ENCODE measurements at places on chromosomes 11 and 22. TPM values are rescaled to one million over a fixed set of nuclear protein-coding genes. Genes with fewer than 3 reads are reported as not detected.

The KLHL35 gene
- total RNA-seq = 1.7 TPM

GRCh38 chr22:27804470-27805297 is 3.1 kb upstream of the MN1 start:
- DNase-seq = no peak

The SYCE3 gene
- total RNA-seq = not detected

- DNase-seq = no peak
Observed at GRCh38 chr11:11738370-11738769, 103.4 kb upstream of the USP47 start.

DNA sequence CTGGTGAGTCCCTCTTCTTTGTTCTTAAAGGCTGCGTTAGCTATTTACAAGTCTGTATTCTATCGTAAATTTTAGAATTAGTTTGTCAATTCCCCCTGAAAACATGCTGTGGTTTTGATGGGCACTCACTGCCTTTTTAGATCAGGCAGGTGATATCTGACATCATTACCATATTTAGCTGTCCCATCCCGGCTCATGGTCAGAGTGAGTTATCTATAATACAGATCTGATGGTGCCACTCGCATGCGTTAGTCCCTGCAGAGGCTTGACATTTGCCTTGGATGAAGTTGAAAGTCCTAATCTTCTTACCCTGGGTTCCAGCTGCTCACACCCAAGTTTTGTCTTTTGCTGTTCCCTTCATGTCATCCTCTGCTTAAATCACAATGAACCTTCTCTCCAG is 150.5 kb upstream of the NARS2 start:
- DNase-seq = no peak

The UPK2 gene
- total RNA-seq = 0.42 TPM

The PLET1 gene
- not detected for total RNA-seq

DNA sequence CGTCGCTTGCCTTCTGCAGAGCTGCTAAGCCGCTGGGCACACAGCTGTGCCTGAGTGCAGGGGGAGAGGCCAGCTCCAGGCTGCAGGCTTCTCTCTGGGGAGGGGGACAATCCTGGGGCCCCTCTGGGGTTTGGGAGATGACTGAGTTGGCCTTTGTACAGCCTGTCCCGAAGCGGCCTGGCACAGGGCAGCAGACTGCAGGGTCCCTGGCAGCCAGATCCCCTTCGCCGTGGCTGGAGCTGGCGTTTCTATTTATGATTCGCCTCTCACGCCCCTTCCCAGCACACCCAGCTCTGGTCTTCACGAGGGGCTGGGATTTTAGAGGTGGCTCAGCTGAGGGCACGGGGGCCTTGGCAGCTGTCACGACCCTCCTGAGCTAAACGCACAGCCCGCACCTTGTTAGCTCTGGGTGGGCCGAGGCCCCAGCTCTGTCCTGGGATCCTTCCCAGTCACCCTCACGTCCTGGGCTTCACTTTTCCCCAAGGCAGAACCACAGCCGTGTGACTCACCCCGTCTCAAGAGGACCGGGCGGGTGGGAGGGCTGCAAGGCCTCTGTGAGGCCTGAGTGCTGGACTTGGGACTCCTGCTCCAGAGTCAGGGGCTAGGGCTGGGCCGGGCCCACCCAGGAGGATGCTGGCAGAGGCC is 18.4 kb downstream of the OSBPL5 start:
- no peak for DNase-seq

- no peak for DNase-seq
Observed at GRCh38 chr11:60952742-60953170, 780 bp upstream of the SLC15A3 start.

DNA sequence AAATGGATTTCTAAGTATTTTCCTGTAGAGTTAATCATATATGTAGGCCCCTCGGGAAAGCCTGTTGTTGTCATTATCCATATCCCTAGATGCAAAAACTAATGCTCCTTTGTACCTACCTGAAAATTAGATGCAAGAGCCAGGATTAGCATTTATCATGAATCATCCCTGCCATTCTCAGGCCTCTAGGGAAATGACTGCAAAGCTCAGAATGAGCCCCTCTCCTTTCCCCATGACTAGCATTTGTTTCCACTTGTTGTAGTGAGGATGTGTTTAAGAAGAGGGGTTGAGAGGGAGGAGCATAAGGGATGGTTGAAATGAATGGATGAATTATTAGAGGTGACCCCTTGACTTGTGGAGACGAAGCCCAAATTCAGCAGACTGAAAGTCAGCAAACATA is 537.9 kb downstream of the NTM start:
- no peak for DNase-seq

GRCh38 chr22:26382782-26383181 is 46.3 kb upstream of the ASPHD2 start:
- DNase-seq = no peak

The RCN1 gene
- total RNA-seq = 99.8 TPM

The ANO5 gene
- total RNA-seq = 1.1 TPM

The MAP4K2 gene
- 44.2 TPM for total RNA-seq

DNA sequence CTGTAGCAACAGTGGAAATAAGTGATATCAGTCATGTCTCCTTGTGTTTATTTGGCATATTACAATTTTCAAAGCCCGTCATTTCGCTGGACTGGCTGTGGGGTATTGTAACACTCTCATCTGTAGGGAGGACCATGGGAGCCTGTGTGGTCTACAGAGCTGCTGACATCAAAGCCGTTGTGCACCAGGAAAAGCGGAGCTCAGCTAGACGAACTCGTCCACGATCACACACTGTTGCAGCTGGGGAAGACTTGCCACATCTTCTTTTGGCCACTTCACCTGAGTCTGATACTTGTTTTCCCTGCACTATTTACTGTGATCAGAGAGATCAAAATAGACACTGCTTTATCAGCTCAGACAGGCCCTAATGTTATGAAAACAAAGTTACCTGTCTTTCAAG is 741.3 kb downstream of the OPCML start:
- DNase-seq = no peak

The NPTXR gene
- 12.8 TPM for total RNA-seq

GRCh38 chr11:78400116-78400515 is 17.5 kb downstream of the GAB2 start:
- no peak for DNase-seq

DNA sequence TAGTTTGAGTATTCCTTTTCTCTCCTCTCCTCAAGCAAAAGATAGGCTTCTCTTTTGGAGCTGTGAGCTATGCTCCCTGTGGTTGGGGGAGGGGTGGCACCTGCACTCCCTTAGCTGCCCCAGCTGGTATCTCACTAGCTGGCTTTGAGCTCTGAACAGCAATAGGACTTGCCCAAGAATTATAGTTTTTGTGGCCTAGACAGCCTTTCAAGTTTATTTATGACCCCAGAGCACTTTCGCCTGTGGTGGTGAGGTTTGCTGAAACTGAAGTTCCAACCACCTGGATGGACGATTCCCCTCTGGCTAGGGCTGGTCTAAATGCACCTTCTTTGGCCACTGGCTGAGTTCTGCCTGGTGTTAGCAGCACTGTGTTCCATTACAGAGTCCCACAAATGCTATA is 37.1 kb upstream of the SLC37A2 start:
- no peak for DNase-seq

DNA sequence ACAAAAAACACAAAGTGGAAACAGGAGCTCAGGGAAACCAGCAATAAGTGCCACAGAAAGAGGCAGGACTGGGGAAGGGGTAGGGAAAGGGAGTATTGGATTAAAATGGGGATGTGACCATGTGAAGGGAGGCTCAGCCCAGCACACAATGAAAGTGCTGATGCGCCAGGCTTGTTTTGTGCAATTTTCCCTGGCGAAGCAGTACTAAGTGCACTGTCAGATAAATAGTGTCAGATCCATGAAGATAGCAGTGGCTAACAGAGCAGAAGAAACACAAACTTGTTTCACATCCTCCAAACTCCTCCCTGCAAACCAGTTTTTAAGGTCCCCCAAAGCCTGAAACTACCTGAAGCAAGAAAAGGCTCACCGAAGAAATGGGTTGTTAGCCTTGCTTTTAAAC is 50.7 kb upstream of the RAPSN start:
- DNase-seq = no peak

The DBX1 gene
- not detected for total RNA-seq

The PAMR1 gene
- not detected for total RNA-seq

The PTPRJ gene
- 19.1 TPM for total RNA-seq

The EHF gene
- total RNA-seq = 51.5 TPM

- peak; percentile 0 for DNase-seq
Observed at GRCh38 chr22:33302049-33302545, 243.9 kb upstream of the SYN3 start.

- no peak for DNase-seq
Observed at GRCh38 chr11:127055236-127055635, 54.7 kb upstream of the KIRREL3 start.

DNA sequence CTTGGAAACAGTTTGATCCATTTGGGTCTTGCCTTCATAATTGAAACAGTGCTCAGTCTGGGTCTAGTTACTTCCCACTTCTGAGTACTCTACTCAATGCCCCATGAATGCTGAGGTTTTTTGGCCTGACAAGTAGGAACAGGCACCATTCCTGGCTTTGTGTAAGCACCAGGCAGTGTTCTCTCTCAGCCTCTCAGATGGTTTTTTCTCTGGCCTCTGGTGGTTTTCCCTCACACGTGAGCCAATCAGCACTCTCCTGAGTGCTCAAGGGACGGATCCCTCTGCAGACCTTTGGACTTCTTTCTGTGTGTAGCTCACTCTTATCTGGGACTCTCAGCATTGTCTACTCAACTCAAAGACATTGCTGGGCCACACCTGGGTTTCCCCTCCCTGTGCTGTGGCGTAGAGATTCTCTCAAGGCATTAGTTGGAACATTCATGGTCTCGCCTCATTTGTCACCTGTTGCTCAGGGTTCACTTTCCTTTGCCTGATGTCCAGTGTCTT is 21.3 kb downstream of the SIK2 start:
- DNase-seq = no peak

The DCDC1 gene
- 1.5 TPM for total RNA-seq

- DNase-seq = no peak
Observed at GRCh38 chr11:133919330-133920108, 37.2 kb downstream of the IGSF9B start.

- no peak for DNase-seq
Observed at GRCh38 chr22:17866621-17867020, 92.4 kb upstream of the BID start.

The NF2 gene
- 70.2 TPM for total RNA-seq

DNA sequence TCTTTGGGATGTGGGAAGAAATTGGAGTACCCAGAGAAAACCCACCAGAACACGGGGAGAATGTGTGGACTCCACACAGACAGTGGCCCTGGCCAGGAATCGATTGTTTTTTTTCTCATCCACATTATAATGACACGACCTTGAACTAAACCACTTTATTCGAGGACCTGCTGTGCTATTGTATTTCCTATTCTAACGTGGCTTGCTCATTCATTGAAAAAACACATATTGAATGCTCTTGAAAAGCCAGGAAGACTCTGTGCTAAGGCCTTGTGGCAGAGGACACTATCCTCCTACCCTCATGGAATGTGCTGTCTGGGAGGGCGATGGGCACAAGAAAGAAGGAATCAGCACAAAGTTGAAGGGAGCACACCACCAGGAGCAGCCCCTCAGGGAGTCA is 9.1 kb upstream of the SREBF2 start:
- no peak for DNase-seq

GRCh38 chr11:118607401-118608359 is at the start of gene PHLDB1:
PHLDB1 (plus strand) TSS chr11:118607615; CDS start chr11:118613837, 6,222 bp downstream.
- DNase-seq = no peak

The OR4C16 gene
- total RNA-seq = not detected

The APOBEC3G gene
- 0.71 TPM for total RNA-seq

DNA sequence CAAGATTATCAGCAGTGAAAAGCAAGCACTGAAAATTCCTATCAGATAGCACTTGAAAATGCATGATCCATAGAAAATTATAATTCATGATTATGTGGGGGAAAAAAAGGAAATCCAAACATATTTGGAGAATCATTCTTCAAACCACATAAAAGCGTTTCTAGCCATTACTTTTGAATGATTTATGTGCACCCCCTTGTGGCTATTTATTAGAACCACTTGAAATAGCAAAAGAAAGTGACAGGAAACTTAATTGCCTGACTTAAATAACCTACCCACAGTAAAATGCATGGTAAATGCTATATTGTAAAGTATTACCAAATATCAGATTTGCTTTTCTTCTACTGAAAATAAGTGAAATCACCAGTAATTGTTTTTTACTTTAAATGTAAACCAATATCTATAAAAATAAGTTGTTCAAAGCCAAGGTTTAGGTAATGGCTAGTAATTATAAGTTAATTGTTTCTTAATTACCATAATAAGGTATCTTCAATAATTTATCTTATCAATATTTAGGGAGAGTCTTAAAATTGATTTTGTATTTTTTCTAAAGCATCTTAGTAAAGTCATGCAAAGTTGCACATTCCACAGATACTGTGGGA is 168.5 kb downstream of the ARHGAP42 start:
- peak; percentile 52 for DNase-seq

DNA sequence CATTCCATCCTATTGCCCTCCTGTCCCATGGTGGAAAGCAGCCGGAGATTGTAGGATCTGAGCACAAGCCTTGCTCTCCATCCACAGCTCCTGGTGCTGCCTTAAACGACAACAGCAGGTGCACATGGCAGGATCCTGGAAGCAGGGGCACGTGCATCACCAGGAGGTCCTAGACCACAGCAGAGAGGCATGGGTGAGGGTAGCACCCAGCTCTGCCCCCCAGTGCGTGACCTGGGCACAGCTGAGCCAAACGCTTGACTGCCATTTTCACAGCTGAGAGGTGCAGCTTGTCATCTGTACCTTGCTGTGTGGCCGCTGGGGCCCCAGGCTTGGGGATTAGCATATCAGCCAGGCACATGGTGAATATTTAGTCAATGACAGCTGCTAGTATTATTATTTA is 92.7 kb downstream of the NTM start:
- no peak for DNase-seq

GRCh38 chr22:47373648-47374272 is 611.3 kb downstream of the TBC1D22A start:
- DNase-seq = no peak

GRCh38 chr22:33879796-33880195 is 40.5 kb downstream of the LARGE1 start:
- DNase-seq = no peak
